ENCODE measurements at places on chromosomes 2 and 18.

DNA sequence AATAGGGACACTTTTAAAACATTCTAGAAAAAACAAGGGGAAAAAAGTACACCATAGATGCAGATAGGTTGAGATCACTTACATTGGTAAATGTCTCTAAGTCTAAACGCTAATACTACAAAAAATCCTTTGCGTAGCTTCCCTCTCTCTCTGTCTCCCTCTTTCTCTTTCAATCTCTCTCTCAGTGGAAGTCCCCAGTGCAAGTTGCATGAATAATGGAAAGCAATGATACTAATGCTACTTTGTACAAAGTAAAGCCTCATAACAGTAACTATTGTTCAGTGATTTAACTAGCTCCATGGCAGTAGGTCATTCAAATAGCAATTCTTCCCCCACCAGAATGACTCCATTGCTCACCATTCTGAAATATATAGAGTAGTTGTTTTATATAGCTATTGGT, 12.8 kb downstream of the MEIS1 start:
- no peak for DNase-seq

GRCh38 chr2:23452853-23453420, 68.0 kb downstream of the KLHL29 start:
- DNase-seq = no peak

GRCh38 chr2:557635-558301, 119.4 kb downstream of the TMEM18 start:
- no peak for DNase-seq

DNA sequence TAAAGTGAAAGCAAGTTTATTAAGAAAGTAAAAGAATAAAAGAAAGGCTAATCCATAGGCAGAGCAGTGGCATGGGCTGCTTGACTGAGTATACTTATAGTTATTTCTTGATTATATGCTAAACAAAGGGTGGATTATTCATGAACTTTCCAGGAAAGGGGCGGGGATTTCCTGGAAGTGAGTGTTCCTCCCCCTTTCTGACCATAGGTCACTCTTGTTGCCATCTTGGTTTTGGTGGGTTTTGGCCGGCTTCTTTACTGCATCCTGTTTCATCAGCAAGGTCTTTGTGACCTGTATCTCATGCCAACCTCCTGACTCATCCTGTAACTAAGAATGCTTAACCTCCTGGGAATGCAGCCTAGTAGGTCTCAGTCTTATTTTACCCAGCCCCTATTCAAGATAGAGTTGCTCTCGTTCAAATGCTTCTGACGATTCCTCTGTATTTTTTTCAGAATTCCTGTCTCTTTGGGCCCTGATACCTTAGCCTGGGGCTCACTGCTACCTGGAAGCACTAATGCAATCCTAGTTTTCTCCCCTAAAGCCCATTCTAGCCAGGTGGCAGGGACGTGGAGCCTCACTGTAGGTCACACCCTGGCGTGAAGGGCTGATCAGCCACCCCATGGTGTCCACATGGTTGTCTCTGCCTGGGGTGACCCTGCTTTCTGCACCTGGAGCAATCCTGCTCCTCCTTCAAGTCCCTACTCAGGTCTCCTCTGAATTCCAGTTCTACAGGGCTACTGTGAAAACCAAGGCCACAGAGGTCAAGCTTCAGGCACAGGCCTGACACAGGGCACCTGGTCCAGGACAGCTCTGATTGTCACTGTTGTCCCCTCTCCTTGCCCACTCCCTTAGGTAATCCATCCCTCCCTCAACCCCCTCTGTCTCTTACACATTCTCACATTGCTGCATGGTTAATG, 6.0 kb upstream of the SLC35F6 start:
- DNase-seq = no peak

DNA sequence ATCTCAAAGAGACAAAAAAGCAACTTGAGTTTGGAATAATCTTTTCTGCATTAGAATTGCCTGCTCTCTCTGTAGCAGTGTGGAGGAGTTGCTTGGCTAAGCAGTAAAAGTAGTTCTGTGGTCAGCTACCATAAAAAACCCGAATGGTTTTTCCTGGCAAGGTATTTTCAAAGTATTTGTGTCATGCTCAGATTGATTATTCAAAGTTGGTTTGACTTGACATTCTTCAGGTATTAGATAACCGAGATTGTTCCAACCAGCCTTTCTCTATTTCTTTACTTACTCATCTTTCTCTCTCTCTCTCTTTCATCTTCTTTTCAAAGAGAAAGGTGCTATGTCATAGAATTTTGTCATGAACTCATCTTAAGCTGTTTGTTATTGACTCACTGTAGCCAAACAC, 404.9 kb downstream of the CPS1 start:
- no peak for DNase-seq
